ENCODE measurements at places on chromosomes 5 and 9.
A peak's percentile ranks its signal among the peaks of the same experiment; 100 is the strongest.

DNA sequence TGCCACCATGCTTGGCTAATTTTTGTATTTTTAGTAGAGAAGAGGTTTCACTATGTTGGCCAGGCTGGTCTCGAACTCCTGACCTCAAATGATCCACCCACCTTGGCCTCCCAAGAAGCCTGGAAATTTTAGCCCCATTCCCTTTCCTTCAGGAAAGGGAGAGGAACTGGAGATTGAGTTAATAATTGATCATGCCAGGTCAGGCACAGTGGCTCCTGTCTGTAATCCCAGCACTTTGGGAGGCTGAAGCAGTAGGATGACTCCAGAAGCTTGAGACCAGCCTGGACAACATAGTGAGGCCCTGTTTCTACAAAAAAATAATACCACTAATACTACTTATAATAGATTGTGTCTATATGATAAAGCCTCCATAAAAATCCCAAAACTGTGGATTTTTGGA is 124.6 kb downstream of the UNC13B start:
- no peak for DNase-seq

- no peak for DNase-seq
Observed at GRCh38 chr5:112776301-112776856, 38.7 kb downstream of the APC start.

GRCh38 chr9:89405826-89406225 is 87.5 kb downstream of the SECISBP2 start:
- no peak for DNase-seq

DNA sequence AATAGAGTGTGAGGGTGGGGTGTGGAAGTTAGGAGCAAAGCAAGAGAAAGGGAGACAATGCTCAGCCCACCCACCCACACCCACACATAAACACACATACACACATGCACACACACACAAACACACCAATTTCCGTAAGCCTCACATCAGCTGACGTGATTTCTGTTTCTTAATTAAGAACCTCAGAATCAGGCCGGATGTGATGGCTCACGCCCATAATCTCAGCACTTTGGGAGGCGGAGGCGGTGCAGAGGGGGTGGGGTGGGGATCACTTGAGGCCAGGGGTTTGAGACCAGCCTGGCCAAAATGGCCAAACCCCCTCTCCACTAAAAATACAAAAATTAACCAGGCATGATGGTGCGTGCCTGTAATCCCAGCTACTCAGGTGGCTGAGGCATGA is 26.4 kb upstream of the PIK3R1 start:
- DNase-seq, result no peak

GRCh38 chr5:16626696-16627264 is 10.0 kb upstream of the RETREG1 start:
- no peak for DNase-seq

- DNase-seq, result no peak
Observed at GRCh38 chr5:150209099-150209635, 19.3 kb downstream of the SLC6A7 start.

DNA sequence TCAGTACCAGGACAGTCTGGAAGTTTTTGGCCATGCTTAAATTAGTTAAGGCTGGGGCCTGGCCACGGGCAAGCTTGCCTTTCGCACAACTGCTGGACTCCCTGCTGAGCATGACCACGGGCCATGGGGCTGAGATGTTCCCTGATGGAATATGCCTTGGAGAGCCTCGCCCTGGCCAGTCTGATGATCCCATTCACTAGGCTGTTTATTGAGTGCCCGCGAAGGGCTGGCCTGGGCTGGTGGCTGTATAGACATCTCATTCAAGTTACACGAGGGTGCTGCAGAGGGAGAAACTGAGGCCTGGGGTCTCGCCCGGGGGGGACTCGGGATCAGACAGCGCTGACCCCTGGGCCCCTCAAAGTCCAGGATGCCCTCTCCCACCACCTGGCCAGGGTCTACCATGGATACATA is 7.8 kb upstream of the RXRA start:
- no peak for DNase-seq

- DNase-seq, result no peak
Observed at GRCh38 chr5:118825226-118825625, 163.1 kb downstream of the DTWD2 start.

DNA sequence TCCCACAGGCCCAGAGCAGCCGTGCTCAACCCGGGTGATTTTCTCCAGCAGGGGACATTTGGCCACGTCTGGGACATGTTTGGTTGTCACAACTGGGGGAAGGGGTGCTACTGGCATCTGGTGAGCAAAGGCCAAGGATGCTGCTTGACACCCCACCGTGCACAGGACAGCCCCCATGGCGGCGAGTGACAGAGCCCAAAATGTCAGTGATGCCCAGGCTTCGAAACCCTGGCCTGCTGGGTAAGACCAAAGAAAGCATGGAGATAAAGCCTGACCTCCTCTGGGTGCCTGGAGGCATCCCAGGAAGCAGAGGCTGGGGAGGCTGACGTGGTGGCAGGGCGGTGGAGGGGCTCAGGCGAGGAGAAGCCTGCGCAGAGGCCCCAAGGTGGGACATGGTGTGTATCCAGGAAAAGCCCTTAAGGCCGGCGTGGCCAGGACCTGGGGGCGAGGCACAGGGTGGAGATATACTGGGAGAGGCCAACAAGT is 66.4 kb downstream of the ZNF354C start:
- DNase-seq, result no peak

GRCh38 chr5:59040024-59040803 is 457.3 kb downstream of the RAB3C start:
- DNase-seq, result no peak

- DNase-seq, result peak; percentile 60
Observed at GRCh38 chr9:100437860-100438805, 11.2 kb downstream of the MSANTD3 start.

- no peak for DNase-seq
Observed at GRCh38 chr5:6372251-6373080, 5.9 kb downstream of the MED10 start.

- DNase-seq, result no peak
Observed at GRCh38 chr5:96565582-96566265, 96.5 kb upstream of the CAST start.

GRCh38 chr5:66839636-66840185 is 243.5 kb downstream of the MAST4 start:
- no peak for DNase-seq

GRCh38 chr9:79551586-79551985 is 20.2 kb upstream of the TLE4 start:
- no peak for DNase-seq

GRCh38 chr5:52673495-52673894 is 114.2 kb upstream of the ITGA1 start:
- DNase-seq, result no peak

DNA sequence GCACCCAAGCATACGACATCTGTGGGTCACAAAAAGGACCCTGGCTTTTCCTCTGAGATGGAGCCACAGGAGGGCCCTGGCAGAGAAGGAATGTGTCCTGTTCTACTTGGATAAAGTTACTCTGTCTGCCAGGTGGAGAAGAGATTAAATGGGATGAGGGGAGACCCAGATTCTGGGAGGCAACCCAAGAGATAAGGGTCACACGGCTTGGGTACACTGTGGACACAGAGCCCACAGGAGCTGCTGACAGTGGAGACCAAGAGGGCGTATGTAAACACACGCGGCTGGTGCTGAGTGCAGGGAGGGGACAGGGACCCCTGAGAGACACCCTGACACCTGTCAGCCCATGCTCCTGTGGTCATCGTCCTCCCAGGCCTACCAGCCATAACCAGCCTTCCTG is 6.2 kb downstream of the CDK20 start:
- no peak for DNase-seq

- no peak for DNase-seq
Observed at GRCh38 chr9:27386571-27387091, 89.7 kb upstream of the EQTN start.

- no peak for DNase-seq
Observed at GRCh38 chr5:82917584-82917983, 159.6 kb downstream of the TMEM167A start.

DNA sequence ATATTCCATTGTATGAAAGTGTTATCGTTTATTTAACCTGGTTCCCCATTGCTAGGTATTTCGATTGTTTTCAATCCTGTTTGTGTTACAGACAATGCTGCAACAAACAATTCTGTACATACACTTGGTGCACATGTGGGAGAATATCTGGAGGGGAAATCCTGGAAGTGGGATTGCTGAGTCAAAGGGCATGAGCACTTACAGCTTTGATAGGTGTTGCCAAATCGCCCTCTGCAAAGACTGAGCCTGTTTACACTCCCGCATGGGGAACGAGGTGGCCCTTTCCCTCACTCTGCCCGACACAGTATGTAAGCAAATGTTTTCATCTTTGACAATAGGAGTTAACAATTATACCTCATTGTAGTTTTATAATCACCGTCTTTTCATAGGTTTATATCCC is 66.2 kb downstream of the PDE6A start:
- no peak for DNase-seq

DNA sequence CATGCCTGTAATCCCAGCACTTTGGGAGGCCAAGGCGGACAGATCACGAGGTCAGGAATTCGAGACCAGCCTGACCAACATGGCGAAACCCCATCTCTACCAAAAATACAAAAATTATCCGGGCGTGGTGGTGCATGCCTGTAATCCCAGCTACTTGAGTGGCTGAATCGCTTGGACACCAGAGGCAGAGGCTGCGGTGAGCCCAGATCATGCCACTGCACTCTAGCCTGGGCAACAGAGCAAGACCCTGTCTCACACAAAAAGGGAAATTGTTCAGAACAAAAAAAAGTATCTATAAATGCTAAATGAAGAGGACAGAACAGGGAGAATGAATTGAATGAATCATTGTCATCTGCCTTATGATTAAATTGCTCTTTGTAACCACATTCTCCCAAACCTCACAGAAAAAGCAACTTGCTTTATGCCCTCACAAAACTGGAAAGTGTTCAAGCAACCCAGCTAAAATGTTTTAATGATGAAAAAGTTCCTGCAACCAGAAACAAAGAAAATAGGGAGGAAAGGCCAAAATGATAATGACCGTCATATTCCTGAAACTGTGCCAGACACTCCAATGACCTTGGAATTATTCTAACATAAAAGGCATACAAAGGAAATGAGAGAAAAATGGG is 83.7 kb downstream of the SERINC5 start:
- no peak for DNase-seq

DNA sequence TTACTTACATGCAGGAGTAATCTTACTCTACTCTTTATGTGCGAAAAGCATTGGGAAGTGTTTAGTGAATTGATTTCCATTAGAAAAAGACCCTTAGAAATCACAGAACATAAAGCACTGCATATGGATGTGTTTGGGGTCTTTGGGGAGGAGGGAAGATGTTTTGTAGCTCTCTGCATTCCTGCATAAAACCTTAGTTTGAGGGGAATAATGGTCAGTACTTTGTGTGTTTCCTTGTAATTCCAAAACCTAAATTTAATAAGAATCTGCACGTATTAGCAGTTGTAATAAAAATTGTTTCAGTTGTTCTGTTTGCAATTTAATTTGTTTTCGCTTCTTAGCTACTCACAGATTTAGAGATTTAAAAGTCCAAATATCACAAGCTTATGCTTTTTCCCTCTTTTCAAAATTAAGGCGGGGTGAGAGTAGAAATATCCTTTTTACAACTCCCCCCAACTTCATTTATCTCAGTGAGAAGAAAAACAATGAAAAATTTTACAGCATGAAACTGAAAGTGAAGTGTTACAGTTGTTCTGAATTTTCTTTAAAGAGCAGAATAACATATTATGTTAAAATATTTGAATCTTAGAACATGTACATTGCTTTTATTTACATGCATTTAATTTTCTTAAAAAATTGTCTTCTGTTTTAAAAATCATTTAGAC is 143.8 kb downstream of the SMARCA2 start:
- no peak for DNase-seq

DNA sequence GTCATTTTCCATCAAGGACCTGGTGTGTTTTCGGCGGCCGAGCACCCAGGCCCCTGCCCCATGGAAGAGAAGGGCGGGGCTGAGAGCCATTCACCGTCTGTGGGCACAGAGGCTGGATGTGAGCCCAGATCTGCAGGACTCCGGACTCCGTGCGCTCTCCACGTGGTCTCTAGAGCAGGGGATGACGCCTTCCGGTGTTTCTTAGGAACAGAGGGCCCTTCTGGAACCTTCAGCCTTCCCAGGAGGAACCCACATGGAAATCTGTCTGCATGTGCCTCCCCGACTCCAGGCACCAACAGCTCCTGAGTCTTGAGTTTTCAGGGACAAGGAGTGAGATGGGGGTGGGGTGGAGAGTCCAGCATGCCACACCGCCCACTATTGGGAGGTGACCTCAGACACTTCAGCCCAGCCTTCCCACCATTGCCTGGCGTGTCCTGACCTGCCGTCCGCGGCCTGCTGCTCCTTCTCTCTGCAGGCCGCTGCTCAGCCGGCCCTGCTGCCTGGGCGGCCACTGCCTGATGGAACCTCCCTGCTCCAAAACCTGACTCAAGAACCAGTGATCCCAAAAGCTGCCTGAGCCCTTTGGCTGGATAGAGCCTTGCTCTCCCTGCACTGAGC is 2.4 kb upstream of the RXRA start:
- DNase-seq, result no peak

Data from activated CD4-positive, alpha-beta T cell treated with anti-CD3 and anti-CD28 coated beads, Interleukin-2, amount 50 U/mL, for 4 hours (primary cell).